ENCODE measurements at places on chromosomes 1 and 21.

DNA sequence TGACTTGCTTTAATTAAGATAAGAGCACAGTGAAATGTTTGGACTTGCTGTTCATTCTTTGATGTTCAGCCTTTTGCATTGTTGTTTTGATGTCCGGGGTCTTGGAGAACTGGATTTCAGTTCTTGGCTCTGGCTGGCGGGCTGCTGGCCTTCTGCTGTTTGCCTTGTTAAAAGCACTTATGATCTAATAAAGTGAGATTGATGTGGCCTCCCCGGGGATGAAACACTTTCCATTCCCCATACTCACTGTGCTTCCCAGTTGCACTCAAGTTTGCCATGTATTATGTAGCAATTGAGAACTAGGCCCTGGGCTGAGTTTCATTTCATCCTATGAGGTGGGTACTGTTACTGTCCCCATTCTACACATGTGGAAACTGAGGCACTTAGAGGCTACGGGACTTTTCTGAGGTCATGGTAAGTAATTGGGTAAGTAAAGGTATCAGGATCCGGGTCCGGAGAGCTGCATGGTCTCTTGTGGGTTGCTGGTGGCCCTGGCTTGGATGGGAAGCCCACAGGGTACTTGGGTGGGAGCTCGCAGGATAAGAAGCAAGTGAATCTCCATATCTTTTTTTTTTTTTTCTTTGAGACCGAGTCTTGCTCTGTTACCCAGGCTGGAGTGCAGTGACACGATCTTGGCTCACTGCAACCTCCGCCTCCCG lies 127.7 kb upstream of the ZBTB40 start:
- DNase-seq = no peak
- peaks cover 11% of the 10 kb centered on the region for H3K27me3 ChIP-seq
- H3K27ac ChIP-seq = no peak overlapping the region
- H3K36me3 ChIP-seq = no peaks in the 10 kb centered on the region

DNA sequence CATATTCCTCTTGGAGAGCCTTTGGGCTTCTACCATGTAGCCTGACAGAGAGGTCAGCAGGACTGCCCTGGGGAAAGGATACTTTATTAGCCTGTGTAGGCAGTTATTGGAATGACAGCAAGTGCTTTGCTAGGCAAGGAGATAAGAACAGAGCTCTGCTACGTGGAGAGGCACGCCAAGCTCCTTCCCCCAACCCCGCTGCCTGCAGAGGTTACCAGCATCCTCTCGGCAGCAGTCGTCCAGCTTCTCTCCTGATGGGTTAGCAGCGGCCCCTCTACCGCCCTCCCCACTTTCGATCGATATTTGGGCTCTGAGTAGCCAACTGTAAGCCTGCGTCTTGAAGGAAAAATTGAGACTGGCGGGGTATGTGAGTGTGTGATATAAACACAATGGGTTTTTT lies 122.3 kb downstream of the DHRS3 start:
- no peak overlapping the region for H3K27ac ChIP-seq
- DNase-seq = no peak
- no peaks in the 10 kb centered on the region for H3K36me3 ChIP-seq
- no peaks in the 10 kb centered on the region for H3K27me3 ChIP-seq

GRCh38 chr1:39352881-39353280 lies 138.6 kb upstream of the BMP8A start:
- H3K27ac ChIP-seq = no peak overlapping the region
- H3K4me1 ChIP-seq = no peaks in the 10 kb centered on the region
- no peak overlapping the region for H3K4me3 ChIP-seq
- H3K27me3 ChIP-seq = no peaks in the 10 kb centered on the region
- H3K36me3 ChIP-seq = peaks cover 26% of the 10 kb centered on the region

DNA sequence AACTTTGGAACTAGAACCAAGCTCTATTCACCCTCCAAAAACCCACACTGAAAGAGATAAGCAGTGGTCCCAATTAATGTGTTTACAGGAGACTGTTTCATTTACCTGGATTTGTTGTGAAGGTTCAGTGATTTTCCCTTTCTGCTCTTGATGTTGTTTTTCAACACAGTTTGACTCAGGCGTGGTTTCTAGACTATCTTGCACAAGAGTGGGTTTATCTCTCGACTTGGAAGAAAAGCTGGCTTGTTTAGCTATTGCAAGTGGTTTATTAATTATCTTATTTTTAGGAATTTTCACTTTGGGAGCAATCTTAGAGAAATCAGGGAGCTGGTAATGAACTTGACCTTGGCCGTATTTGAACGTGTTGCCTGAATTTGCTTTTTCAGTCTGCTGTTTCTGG lies 5.3 kb downstream of the AKNAD1 start:
- H3K27me3 ChIP-seq = no peaks in the 10 kb centered on the region
- no peaks in the 10 kb centered on the region for H3K36me3 ChIP-seq
- DNase-seq = peak; percentile 10
- H3K4me3 ChIP-seq = no peak overlapping the region
- no peak overlapping the region for H3K27ac ChIP-seq
- H3K4me1 ChIP-seq = peaks cover 4% of the 10 kb centered on the region

DNA sequence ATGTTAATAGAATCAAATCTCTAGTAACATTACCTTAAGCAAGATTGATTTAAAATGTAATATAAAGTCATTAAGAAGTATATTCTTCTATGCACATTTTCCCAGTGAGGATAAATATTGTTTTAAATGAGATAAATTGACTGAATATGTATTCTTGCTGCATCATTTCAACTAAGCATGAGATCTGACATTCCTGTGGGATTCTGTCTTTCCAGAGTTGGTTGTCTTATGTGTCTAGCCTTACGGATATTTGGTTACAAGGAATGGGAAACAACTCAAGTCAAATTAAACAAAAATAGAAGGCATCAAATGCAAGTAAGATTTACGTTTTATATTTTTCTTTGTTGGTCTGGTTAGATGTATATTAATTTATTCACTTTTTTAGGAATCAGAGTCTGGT lies 287.5 kb downstream of the PTGER3 start:
- no peak overlapping the region for H3K4me3 ChIP-seq
- no peaks in the 10 kb centered on the region for H3K27me3 ChIP-seq
- no peaks in the 10 kb centered on the region for H3K36me3 ChIP-seq

GRCh38 chr1:151386002-151386401 lies 13.4 kb upstream of the PSMB4 start:
- DNase-seq = no peak
- no peaks in the 10 kb centered on the region for H3K4me1 ChIP-seq
- H3K4me3 ChIP-seq = no peak overlapping the region

- H3K4me1 ChIP-seq = no peaks in the 10 kb centered on the region
- peak; percentile 86 for DNase-seq
- peak within 1 kb of the TSS; percentile 91 for H3K4me3 ChIP-seq
- H3K27me3 ChIP-seq = no peaks in the 10 kb centered on the region
- H3K27ac ChIP-seq = peak within 1 kb of the TSS; percentile 71
- peaks cover 3% of the 10 kb centered on the region for H3K36me3 ChIP-seq
These were observed at the start of gene PIGC for GRCh38 chr1:172443666-172444453. PIGC (minus strand) TSS chr1:172444069; CDS start chr1:172442622, 1,447 bp downstream.

DNA sequence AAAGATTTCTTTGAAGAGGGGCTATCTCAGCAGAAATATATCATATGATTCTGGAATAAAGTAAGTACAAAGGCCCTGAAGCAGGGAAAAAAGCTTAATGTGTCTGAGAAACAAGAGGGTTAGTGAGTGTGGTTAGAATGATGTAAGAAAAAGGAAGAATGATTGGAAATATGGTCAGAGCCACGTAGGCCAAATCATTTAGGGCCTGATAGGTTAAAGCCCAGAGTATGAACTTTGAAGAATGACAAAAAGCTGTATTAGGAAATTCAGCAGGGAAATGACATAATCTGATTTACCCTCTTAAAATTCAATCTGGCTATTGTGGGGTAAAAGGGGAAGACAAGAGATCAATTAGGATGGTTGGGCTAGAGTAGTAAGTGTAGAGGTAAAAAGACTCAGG lies 69.0 kb upstream of the MUTYH start:
- H3K4me3 ChIP-seq = no peak overlapping the region
- no peak for DNase-seq
- H3K36me3 ChIP-seq = no peaks in the 10 kb centered on the region
- no peaks in the 10 kb centered on the region for H3K27me3 ChIP-seq
- H3K4me1 ChIP-seq = no peaks in the 10 kb centered on the region

DNA sequence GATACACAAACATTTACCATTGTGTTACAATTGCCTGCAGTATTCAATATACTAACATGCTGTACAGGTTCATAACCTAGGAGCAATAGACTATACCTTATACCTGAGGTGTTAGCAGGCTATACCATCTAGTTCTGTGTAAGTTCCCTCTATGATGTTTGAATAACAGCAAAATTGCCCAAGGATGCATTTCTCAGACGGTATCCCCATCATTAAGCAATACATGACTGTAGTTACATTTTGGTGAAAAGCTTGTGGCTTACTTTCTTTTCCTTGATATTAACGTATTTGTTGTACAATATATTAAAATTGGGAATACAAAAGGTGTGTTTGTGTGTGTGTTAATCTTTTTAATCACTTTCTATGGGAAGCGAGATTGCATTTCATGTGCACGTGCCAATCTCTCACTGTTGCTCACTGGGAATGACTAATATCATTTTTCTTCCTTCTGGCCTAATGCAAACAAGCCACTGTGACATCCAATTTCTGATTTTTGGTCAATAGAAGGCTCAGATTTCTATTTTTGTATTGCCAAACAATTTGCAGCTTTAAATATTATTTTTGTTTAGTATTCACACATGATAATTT lies 36.7 kb upstream of the WLS start:
- DNase-seq = no peak
- no peak overlapping the region for H3K4me3 ChIP-seq
- H3K27me3 ChIP-seq = no peaks in the 10 kb centered on the region
- no peak overlapping the region for H3K27ac ChIP-seq
- no peaks in the 10 kb centered on the region for H3K36me3 ChIP-seq

GRCh38 chr1:229117664-229118300 lies 153.1 kb upstream of the RAB4A start:
- H3K27ac ChIP-seq = no peak overlapping the region
- H3K4me3 ChIP-seq = no peak overlapping the region
- no peaks in the 10 kb centered on the region for H3K27me3 ChIP-seq
- H3K4me1 ChIP-seq = no peaks in the 10 kb centered on the region
- peak; percentile 23 for DNase-seq
- no peaks in the 10 kb centered on the region for H3K36me3 ChIP-seq

DNA sequence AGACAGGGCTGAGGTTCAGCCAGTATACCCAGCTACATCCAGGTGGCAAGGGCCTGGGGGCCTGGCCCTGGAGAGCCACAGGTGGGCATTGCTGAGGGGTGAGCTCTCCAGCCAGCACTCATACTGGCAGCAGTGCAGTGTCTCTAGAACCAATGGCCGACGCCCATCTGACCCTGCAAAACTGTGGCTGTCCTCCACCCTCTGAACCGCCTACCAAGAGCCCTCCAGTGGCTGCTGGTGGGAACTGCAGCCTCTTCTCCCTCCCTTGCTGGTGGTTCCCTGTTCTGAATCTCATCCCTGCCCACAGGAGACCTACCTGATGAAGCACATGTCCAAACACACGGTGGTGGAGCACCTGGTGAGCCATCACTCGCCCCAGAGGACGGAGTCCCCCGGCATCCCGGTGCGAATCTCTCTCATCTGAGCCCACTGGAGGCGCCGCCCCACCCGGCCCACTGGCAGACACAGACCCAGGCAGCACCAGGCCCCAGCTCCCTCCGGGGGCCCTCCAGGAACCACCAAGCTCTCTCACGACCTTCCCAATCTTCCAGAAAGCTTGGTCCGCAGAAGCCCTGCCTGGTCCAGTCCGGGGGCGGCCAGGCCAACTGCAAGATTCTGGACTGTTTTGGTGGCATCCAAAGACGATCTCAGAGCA lies 22.1 kb downstream of the A3GALT2 start:
- H3K27ac ChIP-seq = no peak overlapping the region
- peaks cover 10% of the 10 kb centered on the region for H3K4me1 ChIP-seq
- H3K27me3 ChIP-seq = no peaks in the 10 kb centered on the region
- peaks cover 4% of the 10 kb centered on the region for H3K36me3 ChIP-seq

DNA sequence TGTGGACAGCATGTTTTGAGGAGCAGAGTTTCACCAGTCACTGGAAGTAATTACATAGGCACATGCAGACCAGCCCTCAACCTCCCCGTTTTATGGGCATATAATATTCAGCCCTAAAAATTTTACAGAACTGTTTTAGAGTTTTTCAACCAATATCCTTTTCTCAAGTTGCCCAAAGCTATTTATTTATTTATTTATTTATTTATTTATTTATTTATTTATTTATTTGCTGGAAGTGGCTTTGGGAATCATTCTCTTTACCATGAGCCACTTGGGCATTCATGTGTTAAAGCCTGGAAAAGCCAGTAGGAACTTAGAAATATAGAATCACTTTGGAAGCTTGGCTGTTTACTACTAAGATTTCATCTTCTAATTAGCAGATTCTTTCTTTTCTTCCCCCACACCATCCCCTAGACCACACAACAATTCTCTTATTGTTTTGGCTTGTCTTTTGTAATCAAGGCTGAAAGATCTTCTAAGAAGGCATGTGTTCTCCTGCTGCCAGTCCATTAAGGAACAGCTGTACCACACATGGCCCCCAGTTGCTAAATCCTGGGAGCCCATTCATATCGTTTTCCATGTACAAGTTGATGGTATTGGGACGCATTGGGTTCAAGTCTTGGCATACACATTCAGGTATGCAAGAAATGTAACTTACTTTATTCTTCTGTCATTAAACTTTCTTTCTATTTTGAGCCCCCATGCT lies 220.0 kb downstream of the PAPPA2 start:
- H3K4me3 ChIP-seq = no peak overlapping the region
- no peaks in the 10 kb centered on the region for H3K27me3 ChIP-seq
- no peaks in the 10 kb centered on the region for H3K4me1 ChIP-seq
- no peak for DNase-seq

- H3K4me3 ChIP-seq = no peak overlapping the region
- peaks cover 2% of the 10 kb centered on the region for H3K4me1 ChIP-seq
- no peaks in the 10 kb centered on the region for H3K36me3 ChIP-seq
These were observed 37.2 kb upstream of the AGO1 start for GRCh38 chr1:35845766-35846165.

- no peaks in the 10 kb centered on the region for H3K27me3 ChIP-seq
- peaks cover 2% of the 10 kb centered on the region for H3K36me3 ChIP-seq
- H3K27ac ChIP-seq = no peak overlapping the region
- DNase-seq = peak; percentile 81
These were observed 6.0 kb upstream of the PITHD1 start for GRCh38 chr1:23772049-23772853.

GRCh38 chr1:224526771-224527170 lies 89.3 kb upstream of the CNIH3 start:
- H3K27me3 ChIP-seq = no peaks in the 10 kb centered on the region
- peaks cover 13% of the 10 kb centered on the region for H3K4me1 ChIP-seq
- H3K4me3 ChIP-seq = no peak overlapping the region
- no peak for DNase-seq
- H3K27ac ChIP-seq = no peak overlapping the region

GRCh38 chr1:5856246-5856815 lies 135.9 kb downstream of the NPHP4 start:
- H3K4me3 ChIP-seq = no peak overlapping the region
- DNase-seq = peak; percentile 12
- no peaks in the 10 kb centered on the region for H3K36me3 ChIP-seq

- H3K27me3 ChIP-seq = peaks cover 6% of the 10 kb centered on the region
- H3K27ac ChIP-seq = no peak overlapping the region
- no peak for DNase-seq
- H3K4me3 ChIP-seq = no peak overlapping the region
- no peaks in the 10 kb centered on the region for H3K4me1 ChIP-seq
- H3K36me3 ChIP-seq = no peaks in the 10 kb centered on the region
These were observed 98.8 kb downstream of the GLIS1 start for GRCh38 chr1:53639996-53640700.

- no peaks in the 10 kb centered on the region for H3K36me3 ChIP-seq
- no peaks in the 10 kb centered on the region for H3K4me1 ChIP-seq
- no peaks in the 10 kb centered on the region for H3K27me3 ChIP-seq
- H3K4me3 ChIP-seq = no peak overlapping the region
- DNase-seq = no peak
These were observed 237.1 kb downstream of the TM2D1 start for GRCh38 chr1:61487801-61488200.

- peak overlapping the region; percentile 77 for H3K27ac ChIP-seq
- peak; percentile 67 for DNase-seq
- peaks cover 7% of the 10 kb centered on the region for H3K4me1 ChIP-seq
- H3K4me3 ChIP-seq = no peak overlapping the region
- H3K27me3 ChIP-seq = no peaks in the 10 kb centered on the region
These were observed 41.3 kb upstream of the KCNE1 start for GRCh38 chr21:34553151-34553952.

Data from fibroblast of lung (primary cell).